Panc1 (cell line): ENCODE measurements at places on chromosomes 16 and 17.

DNA sequence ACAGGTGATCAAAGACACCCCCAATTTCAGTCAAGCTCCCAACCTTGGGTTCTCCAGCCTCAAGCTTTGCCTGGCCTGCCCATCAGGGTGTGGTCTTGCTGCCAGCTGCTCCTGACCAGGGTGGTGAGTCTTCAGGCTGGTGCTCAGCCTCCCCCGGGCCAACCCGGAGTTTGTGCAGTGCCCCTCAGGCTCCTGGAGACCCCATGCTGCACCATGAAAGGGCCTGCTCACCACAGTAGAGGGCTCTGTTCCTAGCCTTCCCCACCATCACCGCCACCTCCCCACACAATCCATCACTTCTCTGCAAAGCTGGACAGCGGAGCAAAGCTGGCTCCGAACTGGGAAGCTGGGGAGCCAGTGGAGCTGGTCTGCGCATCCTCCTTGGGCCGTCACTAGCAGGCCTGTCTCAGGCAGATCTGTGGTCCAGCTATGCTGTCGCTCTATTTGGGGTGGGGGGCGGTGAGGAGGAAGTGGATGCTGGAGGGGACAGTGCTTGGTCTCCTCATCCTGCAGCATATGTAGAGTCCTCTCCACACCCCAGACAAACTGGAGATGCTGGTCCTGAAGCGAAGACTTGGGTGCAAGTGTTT lies 88.5 kb upstream of the RPL38 start:
- no peak for DNase-seq

DNA sequence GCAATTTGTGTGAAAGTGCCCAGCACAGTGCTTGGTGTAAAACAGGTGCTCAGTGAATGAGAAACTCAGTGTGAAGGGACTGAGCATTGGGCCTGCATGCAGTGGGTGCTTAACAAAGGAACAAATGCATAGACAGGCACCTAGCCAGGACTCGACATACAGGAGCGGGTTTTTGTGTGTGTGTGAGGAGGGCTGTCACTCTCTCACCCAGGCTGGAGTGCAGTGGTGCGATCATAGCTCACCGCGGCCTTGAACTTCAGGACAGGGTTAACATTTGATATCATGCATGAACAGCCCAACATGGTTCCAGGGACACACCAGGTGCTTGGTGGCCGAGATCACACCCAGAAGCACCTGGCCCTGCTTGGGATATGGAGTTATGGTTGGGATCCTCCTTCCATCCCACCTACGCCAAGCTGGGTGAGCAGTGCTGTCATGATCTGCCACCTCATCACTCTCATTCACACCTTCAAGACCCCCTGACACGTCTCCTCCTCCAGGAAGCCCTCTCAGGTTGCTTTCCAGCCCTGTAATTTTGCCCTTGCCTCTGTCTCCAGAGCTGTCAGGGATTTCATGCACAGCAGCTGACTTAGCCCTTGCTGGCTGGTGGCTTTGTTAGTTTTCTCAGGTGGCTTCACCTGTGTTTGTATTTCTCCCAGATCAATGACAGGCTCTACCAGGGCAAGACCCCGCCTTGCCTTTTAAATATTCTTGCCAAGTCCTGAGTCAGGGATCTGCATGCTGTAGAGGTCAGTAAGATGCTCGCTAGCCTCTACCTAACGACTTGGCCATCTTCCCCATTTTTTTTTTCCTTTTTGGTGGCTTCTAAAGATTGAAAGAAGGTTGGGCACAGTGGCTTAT lies 66.4 kb downstream of the OR1D5 start:
- DNase-seq = no peak

DNA sequence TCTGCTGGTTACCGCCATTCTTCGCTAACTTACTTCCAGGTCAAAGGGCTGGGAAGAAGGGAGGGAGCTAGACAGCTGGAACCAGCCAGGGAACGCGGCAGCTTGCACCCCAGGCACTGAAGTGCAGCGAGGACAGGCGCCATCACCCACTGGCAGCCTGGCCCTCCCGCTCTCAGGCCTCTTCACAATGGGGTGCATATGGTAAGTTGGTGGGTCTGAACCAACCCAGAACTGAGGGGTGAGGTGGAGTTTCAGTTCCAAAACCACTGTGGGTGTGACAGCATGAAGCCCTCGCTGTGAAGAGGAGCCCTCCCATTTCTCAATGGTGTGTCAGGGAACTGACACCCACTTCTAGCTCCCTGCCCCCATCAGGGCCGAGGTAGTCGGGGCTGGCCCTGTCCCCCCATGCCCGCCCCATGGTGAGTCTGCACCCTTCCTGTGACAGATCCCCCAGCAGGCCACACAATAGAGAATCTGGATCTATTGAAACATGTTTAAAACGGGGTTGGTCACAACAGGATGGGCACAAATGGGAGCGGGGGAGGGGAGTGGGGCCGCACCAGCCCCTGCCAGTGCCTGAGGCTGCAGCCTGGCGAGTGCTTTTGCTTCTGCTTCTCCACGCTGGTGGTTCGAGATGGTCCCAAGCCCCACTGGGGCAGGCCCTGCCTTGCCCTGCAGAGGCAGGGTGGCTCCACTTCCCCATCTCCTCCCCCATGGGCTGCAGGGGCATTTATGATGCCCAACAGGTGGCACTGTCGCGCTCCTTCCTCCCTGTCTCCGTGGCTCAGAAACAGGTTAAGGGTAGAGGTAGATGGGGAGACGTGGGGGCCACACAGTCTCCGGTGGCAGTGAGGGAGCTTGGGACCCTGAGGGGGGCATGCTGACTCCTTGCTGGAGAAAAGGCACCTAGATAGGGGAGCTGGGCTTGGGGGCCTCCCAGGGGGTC lies 2.3 kb downstream of the LIMD2 start:
- no peak for DNase-seq

DNA sequence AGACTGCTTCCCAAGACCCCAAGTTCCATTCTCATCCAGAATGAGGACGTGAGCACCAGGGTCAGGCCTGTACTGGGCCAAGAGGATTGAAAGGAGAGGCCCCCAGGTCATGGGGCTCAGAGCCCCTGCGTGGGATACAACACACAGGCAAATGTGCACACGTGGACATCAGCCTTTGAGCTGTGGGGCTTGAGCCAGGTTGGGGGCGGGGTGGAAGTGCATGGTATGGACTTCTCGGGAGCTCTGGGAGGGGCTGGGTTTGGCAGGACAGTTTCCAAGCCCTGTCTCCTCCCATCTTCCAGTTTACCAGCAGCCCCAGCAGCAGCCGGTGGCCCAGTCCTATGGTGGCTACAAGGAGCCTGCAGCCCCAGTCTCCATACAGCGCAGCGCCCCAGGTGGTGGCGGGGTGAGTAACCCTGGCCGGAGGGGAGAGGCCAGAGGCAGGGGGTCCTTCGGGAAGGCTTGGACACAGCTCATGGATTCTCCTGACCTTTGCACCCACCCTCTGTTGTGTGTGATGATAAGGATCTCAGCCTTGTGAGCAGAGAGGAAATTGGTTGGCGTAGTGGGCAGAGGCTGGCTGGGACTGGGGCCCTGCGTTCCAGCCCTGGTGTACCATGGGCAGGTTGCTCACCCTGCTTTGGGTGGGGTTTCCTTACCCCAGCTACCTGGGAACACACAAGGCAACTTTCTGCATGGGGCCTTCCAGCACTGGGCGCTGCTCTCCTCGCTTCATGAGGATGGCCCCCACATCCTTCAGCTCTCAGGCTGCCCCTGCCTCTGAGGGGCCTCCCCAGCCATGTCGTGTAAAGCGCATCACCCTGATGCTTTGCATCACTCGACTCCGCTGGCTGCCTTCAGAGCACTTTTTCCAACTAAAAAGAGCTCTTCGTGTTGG lies 10.4 kb upstream of the LASP1NB start:
- DNase-seq = no peak

DNA sequence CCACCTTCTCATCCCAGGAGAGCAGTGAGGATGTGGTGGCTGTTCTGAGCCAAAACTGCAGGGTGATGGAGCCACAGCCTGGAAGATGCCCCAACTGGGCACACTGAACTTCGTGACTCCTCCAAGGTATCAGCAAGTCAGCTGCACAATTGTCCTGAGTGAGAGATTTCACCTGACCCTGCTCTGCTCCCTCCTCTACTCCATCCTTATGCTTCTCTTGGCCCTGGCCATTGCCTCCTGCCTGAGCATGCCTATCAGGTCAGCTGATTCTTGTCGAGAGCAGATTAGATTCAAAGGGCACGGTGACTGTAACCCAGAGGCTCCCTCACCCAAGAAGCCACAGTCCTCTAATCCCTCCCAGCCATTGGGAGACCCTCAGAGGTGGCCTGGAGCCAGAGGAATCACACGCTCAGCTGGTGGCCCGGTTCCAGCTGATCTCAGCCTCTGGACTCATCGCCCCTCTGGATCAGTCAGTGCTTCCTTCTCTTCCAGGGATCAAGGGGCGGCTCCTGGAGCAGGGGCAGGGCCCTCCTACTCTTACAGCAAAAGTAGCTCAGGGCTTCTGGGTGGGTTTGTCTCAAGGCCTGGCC lies 7.0 kb upstream of the CYB561 start:
- no peak for DNase-seq
